ENCODE measurements at places on chromosomes 2 and 18.

GRCh38 chr2:208254118-208254870, 577 bp downstream of the IDH1 start:
- DNase-seq, result peak; percentile 54

GRCh38 chr18:48470484-48471180, 61.4 kb upstream of the ZBTB7C start:
- DNase-seq, result no peak

DNA sequence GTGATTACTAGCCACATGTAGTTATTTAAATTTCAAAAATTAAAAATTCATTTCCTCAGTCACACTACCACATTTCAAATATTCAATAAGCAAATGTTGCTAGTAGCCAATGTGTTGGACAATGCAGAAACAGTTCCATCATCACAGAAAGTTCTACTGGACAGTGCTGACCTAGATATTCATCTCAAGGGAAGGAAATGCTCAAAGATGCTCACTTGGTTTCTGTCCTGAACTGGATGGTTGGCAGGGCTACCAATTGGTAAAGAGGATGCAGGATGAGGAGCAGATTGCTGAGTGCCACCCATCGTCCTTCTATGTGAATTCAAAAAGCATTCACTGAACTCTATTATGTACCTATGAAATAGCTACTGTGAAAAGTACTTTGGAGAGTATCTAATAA, 6.0 kb upstream of the UBXN2A start:
- DNase-seq, result no peak

- DNase-seq, result no peak
Measured at GRCh38 chr2:177464549-177464948, 72.0 kb downstream of the AGPS start.

- no peak for DNase-seq
Measured at GRCh38 chr2:225196579-225196978, 154.3 kb upstream of the DOCK10 start.

- no peak for DNase-seq
Measured at GRCh38 chr2:31347750-31348149, 66.8 kb downstream of the XDH start.

DNA sequence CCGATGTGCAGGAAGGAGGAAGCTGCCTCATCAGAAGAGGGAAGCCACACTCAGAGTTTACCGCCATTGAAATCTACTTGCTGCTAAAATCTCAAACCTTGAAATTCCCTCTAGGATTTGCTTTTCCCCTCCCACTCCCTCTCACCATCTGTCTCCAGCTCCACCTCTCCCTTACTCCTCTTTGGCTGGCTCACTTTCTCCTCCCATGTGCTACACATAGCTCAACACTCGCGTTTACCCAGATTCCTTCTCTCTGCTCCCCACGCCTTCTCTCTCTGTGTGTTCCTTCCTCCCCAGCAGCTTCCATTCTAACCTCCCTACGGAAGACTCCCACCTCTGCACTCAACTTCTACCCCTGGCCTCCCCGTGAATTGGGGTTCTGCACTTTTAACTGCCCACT, 143.1 kb downstream of the DNER start:
- no peak for DNase-seq

DNA sequence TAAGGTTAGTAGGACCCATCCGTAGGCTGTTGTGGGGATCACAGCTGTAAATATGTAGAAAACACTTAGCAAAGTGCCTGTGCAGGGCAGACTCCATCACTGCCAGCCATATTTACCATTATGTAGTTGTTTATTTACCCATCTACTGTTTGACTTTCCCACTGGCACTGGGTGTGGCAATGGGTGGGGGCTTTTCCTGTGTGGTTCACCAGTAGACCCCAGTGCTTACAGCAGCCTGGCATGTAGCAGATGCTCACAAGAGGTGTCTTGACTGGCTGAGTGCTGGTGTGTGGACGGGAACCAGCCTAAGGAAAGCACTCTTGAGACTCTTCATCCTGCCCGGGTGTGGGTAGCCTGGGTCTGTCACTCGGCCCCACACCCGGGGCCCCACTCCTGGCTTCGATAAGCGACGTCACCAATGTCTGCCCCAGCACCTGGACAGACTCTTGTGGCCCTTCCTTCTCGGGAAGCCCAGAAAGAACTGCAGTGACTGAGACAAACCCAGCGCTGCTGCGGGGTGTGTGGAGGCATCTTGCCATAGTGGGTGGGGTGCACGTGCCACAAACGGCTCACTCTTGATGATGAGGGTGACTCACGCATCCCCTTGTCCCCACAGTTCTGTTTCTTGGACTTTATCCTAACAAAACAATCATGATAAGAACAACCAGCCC, 78.3 kb downstream of the HDAC4 start:
- no peak for DNase-seq

GRCh38 chr18:51757255-51757924, 559.9 kb upstream of the MEX3C start:
- no peak for DNase-seq

DNA sequence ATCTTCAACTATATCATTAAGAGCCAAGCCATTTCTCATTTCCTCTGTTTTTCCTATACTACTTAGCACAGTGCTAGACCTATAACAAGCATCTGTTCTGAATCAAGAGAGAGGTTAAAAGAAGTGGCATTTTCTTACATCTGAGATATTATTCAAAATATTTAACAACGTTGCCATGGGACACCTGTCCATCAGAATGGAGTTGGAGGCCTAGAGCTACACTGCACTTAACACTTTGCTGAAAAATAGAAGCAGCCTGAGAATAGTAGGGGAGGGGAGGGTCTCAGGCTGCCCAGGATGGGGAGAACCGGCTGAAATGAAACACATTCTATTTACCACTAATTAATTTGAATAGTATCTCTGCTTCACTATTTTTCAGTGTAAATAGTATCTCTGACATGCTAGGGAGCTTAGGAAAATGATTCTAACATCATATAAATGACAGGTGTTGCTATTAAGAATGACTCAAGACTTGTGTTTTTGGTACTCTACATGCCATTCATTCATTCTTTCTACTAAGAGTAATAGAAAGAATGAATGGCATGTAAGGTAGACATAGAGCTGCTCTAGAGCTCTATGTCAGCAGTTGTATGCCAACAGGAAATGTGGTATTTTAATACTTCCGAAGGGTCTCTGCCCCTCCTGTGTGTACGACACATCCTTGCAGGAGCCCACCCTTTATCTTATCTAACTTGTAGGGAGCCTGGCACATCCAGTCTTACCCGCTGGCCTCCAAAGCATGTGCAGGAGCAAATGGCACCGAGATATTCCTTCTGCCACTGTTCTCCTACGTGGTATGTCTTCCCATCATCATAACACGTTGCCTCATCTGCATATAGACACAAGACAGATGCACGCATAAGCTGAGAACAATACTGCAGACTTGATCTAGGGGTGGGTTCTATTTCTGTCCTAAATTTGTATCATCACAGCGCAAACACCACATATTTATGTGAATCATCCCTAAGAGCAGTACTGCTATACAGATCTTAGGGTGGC, 52.6 kb downstream of the ATIC start:
- DNase-seq, result no peak

DNA sequence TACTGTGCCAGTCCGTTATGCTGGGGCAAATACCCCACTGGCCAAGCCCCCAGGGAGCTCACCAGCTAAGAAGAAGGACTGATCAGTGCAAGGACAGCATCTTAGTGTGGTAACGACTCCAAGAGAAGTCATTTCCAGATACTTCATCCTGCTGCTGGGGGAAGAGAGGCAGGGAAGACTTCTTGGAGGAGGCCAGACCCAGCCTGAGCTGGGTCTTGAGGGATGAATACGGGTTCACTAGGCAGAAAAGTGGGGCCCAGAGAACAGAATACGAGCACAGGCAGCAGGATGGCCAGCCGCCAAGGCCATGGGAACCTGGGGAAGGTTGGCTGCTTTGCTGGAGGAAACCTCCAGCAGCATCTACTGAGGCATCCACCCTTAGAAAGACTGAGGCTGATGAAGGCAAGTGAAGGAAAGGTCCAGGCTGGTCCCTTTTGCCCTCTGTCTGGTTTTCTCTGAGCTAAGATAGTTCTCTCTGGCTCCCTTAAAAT, 84.1 kb downstream of the GLI2 start:
- no peak for DNase-seq

DNA sequence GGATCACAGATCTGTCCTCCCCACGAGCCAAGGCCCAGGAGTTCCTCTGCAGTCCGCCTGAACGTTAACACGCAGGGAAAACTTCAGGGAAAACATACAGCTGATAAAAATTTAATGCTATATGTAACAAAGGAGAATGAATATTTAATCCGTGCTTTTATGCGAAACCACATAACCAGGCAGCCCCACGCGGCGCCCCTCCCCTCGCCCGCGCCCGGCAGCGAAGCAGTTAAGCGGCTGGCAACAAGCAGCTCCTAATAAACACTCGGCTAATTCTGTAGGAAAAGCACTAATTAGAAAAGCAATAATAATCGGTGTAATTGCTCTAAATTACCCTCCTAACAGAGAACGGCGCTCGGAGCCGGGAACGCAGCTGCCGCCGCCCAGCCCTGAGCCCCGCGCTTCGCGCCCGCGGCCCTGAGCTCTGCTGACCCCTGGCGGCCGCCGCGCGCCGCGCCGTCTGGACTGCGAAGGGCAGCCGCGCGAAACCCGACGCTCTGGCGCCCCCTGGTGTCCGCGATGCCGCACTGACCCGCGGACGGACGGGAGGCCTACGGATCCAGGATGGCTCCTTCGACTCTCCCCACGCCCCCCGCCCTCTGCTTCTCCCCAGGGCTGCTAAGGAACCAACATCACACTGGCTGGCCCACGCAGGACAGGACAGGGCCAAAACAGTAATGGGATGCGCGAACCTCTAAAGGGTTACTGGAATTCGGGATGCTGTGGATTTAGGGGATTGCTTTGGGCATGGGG, 181.4 kb downstream of the SMAD2 start:
- peak; percentile 86 for DNase-seq

DNA sequence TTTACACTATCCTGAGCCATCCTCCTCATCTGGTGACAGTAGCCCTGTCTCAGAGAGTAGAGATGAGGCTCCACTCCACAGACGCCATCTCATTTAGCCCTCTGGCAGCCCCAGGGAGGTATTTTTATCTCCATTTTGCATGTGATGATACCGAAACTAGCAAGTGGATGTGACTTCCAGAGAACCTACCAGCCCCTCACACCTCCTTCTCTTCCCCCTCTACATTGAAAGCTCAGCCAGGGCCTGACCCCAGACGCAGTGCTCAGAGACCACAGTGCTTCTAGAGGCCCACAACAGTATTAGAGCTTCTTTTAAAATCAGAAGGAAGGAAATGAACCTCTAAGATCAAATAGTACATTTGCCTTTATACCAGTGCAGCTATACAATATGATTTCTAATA, 8.3 kb downstream of the GYPC start:
- no peak for DNase-seq

DNA sequence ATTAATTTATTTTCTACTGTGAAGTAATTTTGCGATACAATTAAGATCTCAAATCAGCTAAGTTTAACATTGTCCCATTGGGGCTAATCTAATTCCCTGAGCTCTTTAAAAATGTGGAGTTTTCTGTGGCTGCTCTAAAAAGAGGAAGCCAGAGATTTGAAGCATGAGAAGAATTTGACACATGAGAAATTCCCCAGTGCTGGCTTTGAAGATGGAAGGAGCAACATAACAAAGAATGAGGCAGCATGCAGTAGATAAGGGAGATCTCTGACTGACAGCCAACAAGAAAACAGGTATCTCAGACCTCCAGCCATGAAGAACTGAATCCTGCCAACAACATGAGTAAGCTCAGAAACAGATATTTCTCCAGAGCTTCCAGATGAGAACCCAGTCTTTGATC, 308.4 kb downstream of the ZNF804A start:
- no peak for DNase-seq

DNA sequence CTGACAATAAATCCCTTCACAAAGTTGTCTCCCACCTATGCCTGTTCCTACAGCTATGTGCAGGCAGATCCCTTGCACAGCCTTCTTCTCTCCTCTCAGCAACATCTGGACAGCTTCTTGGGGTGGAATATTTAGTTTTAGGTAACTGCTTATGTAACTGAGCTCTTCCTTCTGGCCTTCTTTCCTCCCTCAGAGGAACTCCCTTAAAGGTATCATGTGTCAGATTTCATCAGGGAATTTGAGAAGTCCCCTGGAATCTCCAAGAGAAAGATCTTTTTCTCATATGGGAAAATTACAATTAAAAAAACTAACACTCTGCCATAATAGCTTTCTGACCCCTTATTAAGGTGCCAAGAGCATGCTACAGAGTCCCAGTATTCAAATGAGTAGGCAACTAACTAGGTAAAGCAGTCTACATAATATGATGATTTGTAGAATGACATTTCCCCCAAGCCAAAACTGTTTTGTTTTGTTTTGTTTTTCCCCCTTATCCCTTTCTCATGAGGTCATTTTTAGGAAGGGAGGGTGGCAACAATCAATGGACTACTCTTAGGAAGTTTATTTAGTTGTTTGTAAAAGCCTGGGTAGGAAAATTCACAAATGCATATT, 2.4 kb downstream of the TMEM200C start:
- no peak for DNase-seq

DNA sequence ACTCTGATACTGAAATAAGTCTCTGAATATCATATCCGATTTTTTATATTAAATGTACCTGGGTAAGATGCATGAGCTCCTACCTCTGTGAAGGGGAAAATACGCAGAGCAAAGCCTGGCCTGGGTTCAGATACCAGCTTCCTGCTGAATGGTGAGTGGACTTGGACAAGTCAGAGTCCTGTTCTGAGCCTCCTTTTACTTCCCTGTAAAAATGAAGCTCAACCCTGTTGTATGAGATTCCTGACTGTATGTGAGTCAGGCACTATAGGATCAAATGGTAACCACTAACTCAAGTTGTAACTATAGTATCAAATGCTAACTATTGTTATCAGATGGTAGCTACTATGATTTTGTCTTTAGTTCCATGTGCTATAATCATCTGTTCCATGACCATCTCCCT, 561.7 kb downstream of the CNTNAP5 start:
- no peak for DNase-seq

DNA sequence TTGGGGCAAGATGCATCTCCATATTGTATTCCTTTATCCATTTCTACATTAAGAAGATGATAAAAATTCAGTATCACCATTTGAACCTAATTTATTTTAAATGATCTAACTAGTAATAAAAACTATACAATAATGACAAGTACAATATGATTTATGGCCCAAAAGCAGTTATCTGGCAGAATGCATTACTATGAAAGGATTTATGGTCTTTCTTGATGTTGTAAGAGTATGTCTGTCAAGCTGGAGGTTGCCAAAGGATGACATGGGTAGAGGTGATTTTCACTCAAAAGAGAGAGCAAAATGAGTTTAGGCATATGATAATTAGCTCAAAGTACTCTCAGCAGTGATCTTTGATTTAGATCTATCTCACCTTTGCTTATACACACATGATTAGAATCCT, 54.2 kb upstream of the MAP2 start:
- no peak for DNase-seq

GRCh38 chr2:61793389-61793836, 60.4 kb downstream of the FAM161A start:
- no peak for DNase-seq

DNA sequence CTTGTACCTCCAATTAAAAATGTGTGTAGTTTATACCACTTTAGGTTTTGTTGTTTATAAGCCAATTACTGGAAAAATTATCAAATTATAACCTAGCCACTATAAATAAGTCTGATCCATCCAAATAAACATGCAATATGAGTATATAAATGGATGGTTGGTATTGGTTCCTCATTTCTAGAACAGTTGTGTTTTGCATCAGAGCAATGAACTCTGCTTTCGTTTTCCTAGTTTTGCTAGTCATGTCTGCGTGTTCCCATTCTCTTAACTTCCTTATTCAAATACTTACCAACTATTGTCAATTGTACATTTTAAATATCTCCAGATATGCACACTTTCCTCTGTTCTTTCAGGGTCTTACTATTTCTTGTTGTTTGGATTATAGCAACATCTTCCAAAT, 641.7 kb downstream of the NR4A2 start:
- DNase-seq, result no peak

Measured in NCI-H1105 (cell line).